ENCODE measurements at places on chromosomes 5 and 9.

- DNase-seq = peak; percentile 23
Observed at GRCh38 chr5:131640043-131640856, 5.2 kb upstream of the RAPGEF6 start.

DNA sequence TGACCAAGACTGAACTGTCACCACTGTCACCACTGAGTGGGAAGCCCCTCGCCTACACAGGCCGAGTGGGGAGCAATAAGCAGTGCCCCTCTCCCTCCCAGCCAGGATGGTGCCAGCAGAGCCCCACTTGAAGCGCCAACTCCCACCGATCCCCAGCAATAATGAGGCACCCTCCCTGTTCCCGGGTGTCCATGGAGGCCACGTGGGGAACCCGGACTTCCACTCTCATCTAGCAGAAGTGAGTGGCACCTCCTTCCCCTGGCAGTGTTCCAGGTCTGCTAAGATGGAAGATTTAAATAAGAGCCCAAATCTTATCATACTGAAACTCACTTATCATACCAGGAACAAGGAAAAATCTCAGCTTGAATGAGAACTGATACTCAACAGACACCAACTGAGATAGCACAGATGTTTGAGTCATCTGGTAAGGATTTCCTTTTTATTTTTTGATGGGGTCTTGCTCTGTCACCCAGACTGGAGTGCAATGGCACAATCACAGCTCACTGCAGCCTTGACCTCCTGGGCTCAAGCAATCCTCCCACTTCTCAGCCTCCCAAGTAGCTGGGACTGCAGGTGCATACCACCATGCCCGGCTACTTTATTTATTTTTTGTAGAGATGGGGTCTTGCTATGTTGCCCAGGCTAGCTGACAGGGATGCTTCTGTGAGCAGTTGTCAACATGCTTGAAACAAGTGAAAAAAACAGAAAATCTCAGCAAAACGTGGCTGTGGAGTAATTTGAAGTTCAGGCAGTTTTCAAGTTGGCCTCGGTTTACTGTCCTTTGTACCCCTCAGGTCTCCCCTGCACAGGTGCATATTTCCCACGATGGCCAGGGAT lies 29.6 kb upstream of the ASS1 start:
- DNase-seq = no peak

DNA sequence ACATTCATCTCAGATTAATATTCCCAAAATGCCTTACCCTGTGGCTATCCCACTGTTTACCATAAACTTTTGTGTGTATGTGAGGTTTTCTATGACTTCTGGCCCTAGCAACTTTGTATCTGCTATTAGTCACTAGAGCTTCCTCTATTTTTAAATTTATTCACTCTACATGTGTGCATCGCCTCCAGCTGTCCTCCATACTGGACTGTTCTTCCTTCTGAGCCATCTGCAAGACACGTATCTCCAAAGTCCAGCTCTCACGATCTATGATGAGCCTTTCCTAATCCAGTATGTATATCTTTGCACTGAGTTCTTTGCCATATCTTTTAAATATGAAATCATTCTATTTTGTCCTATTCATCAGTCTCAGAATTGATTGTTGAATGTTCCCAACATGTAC lies 1.7 kb upstream of the GNG10 start:
- DNase-seq = no peak

- DNase-seq = no peak
Observed at GRCh38 chr9:92097997-92098482, 17.2 kb downstream of the SPTLC1 start.

- DNase-seq = no peak
Observed at GRCh38 chr5:104186100-104186499, 623.5 kb upstream of the NUDT12 start.

GRCh38 chr9:127574072-127574993 lies 37.7 kb upstream of the STXBP1 start:
- no peak for DNase-seq

DNA sequence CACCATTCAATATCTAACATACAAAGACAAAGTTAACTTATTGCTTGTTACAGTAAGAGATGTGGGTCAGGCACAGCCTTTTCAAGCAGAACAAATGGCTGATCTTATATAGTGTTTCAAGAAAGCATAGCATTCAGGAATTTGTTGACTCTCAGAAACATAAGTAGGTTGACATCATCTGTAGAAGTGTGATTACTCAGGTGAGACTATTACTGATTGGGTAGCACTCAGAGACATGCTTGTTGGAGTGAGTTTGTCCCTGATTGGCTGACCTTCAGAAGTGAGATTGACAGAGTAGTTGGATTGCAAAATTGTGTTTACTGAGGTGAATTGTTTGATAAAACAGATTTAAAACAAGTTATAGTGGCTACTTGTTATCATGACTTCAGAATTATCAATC lies 30.7 kb upstream of the TNPO1 start:
- no peak for DNase-seq

DNA sequence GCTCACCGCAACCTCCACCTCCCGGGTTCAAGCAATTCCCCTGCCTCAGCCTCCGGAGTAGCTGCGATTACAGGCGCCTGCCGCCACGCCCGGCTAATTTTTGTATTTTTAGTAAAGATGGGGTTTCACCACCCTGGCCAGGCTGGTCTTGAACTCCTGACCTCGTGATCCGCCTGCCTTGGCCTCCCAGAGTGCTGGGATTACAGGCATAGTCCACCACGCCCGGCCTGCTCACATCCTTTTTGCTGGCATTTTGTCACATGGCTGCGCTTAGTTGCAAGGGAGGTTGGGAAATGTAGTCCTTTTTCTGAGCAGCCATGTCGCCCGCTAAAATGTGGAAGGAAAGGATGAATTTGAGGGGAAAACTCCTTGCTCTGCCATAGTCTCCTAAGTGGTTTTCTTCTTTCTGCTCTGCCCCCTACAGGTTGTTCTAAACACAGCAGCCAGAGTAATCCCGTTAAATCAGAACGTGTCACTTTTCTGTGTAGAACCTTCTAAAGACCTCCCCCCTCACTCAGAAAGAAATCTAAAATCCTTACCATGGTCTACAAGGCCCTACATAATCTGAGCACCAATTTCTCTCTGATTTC lies 57.8 kb upstream of the HSPA9 start:
- no peak for DNase-seq

DNA sequence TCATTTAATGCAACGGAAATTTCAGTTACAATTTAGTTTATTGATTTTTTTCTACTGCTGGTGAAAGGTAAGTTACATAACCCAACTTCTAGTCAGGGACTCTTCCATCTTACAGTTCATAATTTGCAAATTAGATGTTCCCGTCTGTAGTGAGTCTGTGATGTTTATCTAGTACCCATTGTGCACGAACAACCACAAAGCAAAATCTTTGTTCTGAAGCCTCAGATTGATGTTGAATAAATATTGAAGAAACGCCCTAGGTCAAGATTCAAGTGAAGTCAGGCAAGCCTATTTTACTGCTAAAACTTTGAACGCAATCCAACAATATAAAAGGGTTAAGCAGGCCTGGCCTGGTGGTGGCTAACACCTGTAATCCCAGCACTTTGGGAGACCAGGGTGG lies 43.1 kb downstream of the BASP1 start:
- DNase-seq = no peak

GRCh38 chr9:12595400-12595799 lies 97.8 kb upstream of the TYRP1 start:
- DNase-seq = no peak

GRCh38 chr9:119675951-119676350 lies 306.7 kb upstream of the BRINP1 start:
- no peak for DNase-seq

Data from activated CD8-positive, alpha-beta memory T cell treated with anti-CD3 and anti-CD28 coated beads for 48 hours (primary cell).